SK-N-SH (cell line): ENCODE measurements at places on chromosomes 12 and 14.

GRCh38 chr14:104878582-104878981 is 13.5 kb downstream of the CEP170B start:
- no peak for DNase-seq

- no peak for DNase-seq
These were observed 11.2 kb upstream of the AQP2 start for GRCh38 chr12:49939307-49939706.

GRCh38 chr12:88314706-88315105 is 172.6 kb downstream of the TMTC3 start:
- DNase-seq: no peak

DNA sequence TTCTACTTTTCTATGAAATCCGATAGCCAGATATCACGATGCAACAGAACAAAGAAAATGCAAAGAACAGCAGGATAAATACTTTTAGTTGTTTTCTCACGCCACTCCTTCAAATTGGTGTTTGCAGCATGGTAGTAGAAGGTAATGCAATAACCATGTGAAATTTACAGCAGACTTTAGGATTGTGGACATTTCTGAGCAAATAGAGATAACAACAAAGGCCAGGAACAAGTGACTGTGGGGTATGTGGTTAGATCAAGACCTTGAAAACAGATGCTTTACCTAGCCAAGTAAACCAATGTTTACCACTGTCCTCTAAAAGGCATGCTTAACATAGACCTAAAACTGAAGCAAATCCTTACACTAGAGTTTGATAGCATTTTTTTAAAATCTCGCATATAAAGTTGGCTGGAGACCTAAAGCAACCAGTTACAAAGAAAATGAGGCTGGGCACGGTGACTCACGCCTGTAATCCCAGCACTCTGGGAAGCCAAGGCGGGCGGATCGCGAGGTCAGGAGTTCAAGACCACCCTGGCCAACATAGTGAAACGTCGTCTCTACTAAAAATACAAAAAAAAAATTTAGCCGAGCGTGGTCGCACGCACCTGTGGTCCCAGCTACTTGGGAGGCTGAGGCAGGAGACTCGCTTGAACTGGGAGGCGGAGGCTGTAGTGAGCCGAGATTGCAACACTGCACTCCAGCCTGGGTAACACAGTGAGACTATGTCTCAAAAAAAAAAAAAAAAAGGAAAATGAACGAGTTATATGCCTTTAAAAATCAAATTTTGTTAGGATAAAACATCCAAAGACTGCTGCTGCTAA is 123.2 kb upstream of the FOXN3 start:
- no peak for DNase-seq

DNA sequence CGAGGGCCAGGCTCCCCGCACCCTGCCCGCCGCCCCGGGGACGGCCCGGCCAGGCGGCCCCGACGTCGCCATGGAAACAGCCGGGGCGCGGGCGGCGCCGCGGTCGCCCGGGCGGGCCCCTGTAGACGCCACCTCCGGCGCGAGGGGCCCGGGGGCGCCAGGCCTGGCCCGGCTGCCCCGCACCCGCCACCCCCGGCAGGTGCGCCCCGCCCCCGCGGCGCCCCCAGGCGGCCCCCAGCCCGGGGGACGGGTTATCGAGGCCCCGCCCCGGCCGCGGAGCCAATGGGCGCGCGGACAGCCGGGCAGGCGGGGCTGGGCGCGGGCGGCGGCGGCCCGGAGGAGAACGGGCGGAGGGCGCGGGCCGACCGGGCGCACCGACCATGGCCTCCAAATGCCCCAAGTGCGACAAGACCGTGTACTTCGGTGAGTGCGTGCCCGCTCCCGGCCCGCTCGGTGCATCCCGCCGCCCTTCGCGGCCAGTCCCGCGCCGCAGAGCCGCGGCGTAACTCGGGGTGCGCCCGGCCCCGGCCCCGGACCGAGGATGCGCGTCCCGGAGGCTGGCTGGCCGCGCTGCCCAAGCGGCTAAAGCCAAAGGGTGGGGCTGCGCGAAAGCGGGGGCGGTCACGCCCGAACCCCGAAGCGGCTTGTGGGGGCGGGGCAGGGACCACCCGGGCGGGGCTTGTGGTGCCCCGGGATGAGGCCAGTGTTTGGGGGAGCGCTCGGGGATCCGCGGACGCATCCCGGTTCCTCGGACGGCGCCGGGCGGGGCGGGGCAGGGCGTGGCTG is at the start of gene CRIP2:
TSS of gene CRIP2 (plus strand) at position 339 of the 786 bp plus-strand sequence. CDS start at position 381, 42 bp downstream.
- peak; percentile 91 for DNase-seq

- no peak for DNase-seq
These were observed 3.5 kb upstream of the ASB8 start for GRCh38 chr12:48160807-48161206.

DNA sequence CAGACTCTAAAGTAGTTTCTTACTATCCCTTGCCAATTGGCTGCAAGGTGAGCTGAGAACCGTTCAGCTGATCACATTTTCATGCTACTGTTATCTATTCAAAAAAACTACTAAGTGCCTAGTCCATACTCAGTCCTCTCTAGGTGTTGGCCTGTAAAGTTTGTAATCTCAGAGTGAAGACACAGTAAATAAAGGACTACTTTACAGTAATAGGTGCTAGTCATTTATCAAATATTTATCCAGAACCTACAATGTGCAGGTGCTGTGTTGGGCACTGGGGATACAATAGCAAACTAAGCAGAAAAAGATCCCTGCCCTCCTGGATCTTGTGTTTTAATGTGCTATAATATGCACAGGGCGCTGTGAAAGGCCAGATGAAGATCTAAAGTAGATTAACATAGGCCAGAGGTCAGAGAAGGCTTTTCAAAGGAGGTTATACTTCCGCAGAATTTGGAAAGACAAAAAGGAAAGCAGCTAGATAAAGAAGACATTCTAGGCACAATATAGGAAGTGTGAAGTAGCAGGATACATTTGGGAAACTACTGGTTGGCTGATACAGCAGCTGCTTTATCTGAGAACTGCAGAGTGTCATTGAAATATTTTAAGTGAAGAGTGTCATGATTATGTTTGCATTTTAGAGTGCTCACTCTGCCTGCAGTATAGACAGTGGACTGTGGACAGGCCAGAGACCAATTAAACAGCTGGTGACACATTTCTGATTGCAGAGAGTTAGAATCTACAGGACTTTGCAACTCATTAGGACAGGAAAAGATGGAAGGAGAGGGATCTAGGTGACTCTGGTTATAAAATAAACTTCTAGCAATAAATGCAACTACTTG is 8.0 kb upstream of the ACTR10 start:
- DNase-seq: no peak
